ENCODE measurements at places on chromosomes 12 and 14.

DNA sequence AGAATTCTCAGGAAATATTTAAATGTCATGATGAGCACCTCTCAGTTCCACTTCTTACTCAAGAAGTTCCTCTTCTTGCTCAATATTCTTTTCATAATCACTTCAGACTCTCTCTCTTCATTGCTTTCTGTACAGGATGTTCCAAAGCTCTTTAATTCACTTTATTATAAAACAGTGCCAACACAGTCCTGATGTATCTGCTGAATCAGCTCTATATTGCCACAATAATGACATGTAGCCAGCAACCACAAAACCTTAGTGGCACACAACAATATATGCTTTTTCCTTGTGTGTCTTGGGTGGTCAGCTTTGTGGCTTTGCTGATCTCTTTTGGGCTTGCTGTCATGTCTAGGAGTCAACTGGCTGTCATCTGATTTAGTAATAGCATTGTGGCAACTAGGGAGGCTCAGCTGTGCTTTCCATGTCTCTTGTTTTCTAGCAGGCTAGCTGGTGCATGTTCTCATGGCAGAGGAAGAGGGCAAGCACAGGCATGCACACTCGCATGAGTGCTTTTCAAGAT lies 52.8 kb upstream of the SLC2A13 start:
- DNase-seq: no peak

GRCh38 chr12:121579981-121580868 lies 598 bp downstream of the KDM2B start:
- peak; percentile 86 for DNase-seq

GRCh38 chr14:104361101-104361591 lies 218.4 kb upstream of the C14orf180 start:
- DNase-seq: no peak

DNA sequence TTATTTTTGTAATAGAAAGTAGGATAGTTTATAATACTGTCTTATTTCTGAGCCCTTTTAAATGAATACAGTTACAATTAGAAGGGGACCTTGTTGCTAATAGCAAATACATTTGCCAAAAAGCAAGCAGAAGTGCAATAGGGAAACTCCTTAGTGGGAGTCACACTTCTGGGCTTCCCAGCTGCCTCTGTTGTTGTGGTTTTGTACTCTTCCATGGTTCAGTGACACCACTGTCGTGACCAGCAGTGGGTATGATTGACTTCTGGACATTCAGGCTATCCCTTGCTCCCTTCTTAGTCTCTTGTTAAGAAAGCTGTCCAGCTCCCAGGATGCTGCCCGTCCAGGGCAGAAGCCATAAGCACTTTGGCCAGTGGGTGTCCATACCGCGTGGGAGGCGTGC lies 22.6 kb downstream of the TCTN1 start:
- DNase-seq: no peak

- DNase-seq: no peak
Measured at GRCh38 chr14:98888927-98889835, 382.8 kb downstream of the BCL11B start.

- no peak for DNase-seq
Measured at GRCh38 chr12:121678716-121679300, 9.4 kb upstream of the MORN3 start.

DNA sequence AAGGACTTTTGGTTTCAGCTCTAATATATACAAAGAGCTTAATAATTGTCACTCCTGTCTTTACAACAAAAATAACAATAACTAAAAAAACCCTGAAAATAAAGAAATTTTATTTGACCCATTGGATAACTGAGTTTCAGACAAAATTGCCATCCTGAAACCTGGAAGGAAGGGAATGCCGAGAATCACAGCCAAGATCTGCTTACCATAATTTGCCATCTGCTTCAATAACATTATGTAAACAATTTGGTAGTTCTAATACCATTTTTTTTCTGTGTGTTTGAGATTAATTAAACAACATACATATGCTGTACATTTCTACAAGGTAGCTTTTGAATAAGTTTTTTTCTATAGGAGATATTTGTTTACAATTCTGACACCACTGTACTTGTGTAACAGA lies 596.3 kb upstream of the MGAT4C start:
- DNase-seq: no peak

DNA sequence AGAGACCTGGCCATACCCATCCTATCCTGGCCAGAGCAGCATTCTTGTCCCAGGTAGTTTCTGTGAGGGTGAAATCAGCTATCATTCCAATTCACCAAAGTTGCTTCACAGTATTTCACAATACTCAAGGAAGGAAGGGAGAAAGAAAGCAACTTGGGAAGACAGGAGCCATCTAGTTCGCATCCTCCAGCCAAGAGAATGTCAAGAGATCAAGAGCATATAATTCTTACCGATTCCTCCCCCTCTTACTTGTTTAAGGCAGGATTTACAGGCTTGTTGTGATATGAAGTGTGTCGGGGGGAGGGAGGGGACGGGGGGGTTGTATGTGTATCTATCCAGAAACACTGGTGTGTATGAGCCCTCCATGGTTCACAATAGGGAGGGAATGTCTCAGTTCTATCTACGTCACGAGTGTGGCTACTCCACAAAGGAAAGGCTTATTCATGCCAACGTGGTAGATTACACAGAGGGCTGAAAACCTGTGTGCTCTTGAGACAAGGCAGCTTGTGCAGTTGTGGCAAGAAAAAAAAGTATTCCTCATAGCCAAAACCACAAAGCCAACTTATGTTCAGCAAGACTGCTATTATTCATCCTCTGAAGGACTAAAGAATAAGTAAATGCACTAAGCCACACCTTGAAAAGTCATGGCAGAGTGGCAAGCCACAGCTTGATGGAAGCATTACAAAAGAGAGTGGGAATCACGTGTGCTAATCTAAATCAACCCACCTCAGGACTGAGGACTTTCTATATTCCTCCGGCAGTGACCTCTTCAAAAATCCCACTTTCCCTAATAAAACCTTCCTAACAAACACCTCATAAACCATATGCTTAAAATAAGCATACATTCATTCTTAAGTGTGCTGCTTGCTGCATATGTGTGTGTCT lies 35.0 kb downstream of the CORO1C start:
- DNase-seq: no peak

GRCh38 chr12:43816168-43816567 lies 10.1 kb upstream of the TWF1 start:
- no peak for DNase-seq

DNA sequence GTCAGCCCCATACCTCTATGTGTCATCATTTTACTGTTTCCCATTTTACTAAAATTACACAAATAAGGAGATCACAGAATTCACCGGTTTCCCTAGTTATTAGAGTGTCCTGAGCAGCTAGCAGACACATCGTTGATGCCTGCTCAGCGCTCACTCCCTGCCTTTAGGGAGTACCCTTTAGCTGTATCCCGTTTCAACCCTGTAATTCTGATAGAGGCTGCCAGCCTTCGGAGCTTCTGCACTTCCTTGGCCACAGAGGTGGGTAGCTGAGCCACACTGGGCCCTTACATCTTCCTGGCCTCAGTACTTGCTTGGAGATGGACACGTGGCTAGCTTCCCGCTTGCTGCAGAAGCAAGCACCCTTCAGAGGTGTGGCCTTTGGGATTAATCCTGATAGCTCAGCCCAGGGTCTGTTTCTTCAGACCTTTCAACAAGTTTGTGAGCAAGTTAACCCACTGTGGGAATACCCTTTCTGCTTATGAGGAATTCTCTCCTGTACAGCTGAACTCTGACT lies 14.3 kb upstream of the FBXW8 start:
- no peak for DNase-seq
